Airway epithelial cell (primary cell): ENCODE measurements at places on chromosomes 12 and 14. TPM values are rescaled to one million over a fixed set of nuclear protein-coding genes. Genes with fewer than 3 reads are reported as not detected.

PTPRQ gene
- under 0.01 TPM in 1 of 2 replicates, not detected in the other for total RNA-seq

P2RX2 gene
- not detected in 2 replicates for total RNA-seq

PRB2 gene
- total RNA-seq: not detected in 2 replicates

GLI1 gene
- total RNA-seq: 0.05 and 0.21 TPM in 2 replicates

TEX52 gene
- total RNA-seq: not detected in 2 replicates

ASB2 gene
- 0.65 and 0.99 TPM in 2 replicates for total RNA-seq

GPR132 gene
- total RNA-seq: 0.14 TPM in 1 of 2 replicates, not detected in the other
